ENCODE measurements at places on chromosomes 6 and 20.

DNA sequence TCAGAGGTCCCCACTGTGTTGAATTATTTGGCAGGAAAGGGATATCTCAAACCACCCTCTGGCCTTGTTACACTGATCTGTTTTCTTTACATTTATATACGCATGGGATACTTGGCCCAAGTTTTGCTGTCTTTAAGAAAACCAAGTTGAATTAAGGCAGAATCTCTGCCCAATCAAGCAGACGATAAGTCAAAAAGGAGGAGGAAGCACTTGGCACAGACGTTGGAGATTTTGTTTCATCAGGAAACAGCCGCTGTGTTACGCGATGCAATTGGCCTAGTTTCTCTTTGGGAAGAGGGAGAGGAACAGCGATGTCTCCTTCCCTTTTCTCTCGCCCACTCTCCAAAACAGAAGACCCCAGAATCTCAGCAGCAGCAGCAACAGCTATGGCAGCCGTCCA lies 20.2 kb upstream of the NAA20 start:
- DNase-seq, result no peak

- no peak for DNase-seq
Measured at GRCh38 chr6:1657116-1657770, 47.5 kb downstream of the FOXC1 start.

DNA sequence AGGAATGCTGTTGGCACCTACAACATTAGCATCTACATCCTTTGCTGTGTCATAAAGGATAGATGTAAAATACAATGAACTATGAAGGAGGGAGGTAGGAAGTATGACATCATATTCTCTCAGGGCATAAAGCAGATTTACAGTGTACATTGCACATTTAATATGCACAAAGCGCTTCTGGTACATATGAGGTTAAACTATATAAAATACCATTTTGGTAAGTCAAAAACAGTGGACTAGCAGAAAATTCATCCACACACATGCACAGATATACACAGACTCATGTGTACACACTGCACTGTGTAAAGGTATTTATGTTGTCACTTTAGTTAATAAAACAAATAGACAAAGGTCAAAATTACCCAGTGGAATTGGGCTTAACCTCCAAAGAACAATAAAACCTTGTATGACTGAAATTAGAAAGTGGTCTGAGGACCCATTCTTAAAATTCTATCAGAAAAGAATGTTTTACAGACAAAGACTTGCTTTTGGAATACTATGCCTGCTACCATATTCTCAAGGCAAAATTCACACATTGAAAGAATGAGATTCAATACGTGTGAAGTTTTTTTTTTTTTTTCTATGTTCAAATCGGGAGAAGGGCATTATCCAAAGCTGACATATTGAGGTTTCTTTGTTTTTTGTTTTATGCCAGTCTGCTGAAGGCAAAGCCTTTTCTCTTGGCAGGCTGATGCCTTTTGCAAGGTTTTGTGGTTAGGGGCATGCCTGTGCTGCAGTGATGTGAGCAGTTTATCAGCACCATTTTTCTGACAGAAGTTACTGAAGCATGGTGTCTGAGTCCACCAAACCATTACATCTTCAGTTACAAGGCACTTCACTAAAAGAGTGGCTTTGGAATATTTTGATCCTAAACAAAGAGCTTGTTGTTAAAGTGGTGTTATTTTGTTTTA lies 199.0 kb downstream of the PLCB1 start:
- no peak for DNase-seq

DNA sequence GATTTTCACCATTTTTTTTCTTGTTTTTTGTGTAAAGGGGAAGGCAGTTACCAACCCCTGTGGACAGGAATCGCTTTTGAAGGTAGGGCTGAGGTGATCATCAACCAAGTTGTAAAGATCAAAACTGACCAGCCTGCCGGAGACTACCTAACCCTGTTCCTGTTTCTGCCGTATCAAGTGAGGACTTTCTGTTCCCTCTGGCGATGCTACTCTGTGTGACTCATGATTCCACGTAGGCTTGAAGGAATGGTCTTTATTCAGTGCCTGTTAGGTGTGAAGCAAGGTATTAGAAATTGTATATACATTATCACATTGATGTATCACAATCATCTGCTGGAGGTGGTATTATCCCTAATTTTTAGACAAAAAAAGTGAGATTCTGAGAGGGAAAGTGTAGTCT lies 161.3 kb downstream of the SOX4 start:
- DNase-seq, result no peak

- no peak for DNase-seq
Measured at GRCh38 chr20:56520180-56520579, 4.4 kb upstream of the FAM209A start.

DNA sequence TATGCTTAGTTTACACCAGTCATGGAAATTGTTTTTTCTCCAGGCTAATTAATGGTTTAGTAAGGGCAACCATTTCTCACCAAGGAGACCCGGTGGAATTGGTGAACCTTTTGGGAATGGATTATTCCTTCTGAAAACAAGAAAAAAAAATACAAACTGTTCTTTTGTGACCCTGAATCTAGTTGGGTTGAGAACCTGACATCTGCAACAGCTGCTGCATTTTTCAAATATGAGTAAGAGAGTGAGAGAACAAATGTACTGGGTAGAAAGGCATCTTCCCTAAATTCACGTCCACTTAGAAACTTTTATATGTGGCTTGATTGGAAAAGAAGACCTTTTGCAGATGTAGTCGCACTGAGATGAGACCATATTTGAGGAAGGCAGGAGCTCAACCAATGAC lies 553.4 kb upstream of the EPHA7 start:
- no peak for DNase-seq

DNA sequence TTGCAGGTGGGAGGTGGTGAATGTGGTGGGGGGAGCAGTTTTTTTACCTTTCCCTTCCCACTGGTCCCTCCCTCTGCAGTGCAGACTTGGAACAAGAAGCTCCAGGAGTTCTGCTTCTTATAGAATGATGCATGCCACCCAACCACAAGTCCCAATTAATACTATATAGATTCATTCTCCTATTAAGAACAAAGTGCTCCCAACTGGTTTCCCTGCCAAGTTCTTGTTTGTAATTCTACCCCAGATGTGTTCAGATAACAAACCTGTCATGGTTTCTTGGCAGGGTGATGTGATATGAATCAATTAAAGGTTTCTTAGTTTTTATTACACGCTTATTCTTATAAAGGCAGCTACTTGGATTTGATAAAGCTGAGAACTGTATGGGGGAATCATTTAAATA lies 23.9 kb downstream of the HDDC2 start:
- DNase-seq, result no peak

DNA sequence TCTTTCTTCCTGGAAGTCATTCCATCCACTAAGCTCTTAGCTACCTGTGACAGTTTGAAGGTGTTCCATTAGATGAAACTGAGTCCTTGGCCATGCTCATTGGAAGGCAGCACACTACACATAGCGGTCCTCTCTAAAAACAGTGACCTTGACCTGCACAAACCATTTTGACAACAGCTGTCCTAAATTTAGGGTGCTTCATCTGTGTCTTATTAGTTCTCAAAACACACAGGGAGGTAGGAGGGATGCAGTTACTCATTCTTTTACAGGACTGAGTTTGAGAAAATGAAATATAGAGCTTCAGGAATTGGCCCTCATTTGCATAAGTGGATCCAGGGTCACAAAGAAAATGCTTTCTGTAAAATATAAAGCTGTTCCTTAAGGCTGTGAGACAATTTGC lies 20.4 kb upstream of the MAP3K4 start:
- no peak for DNase-seq

DNA sequence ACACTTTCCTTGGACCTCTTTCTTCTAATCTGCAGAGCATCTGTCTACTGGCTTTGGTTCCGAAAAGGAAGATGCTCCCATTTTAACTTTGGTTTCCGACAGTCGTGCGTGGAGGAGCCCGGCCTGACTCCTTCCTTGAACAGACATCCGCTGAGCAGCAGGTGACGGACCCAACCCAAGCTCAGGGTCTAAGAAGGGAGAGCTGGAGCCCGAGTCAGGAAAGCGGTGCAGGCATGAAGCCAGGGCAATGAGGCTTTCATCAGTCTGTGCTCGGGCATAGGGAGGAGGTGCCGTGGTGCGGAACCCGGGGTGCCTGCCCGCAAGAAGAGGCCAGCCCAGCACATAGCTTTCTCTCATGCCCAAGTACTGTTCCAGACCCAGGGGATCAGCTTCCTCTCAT lies 109.4 kb downstream of the CDH4 start:
- no peak for DNase-seq
